Calu3 (cell line): ENCODE measurements at places on chromosomes 11 and 22.

DNA sequence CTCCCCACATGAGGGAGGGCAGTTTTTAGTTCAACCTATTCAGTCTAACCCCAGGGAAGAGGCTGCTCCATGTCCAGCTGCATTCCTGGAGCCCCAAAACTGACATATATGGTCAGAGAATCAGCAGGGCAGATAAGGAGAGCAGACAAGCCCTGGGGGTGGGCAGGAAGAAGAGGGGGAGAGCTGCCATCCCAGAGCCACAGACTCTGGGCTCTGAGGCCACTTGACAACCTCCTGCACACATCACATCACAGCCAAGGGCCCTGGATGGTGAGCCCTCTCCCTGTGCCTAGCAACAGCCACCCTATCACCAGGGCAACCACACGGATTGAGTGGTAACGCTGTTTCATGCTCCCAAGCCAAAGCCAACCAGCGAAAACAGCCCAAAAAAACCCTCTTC, 3.1 kb downstream of the ARHGAP1 start:
- no peak for DNase-seq

GRCh38 chr11:113724778-113725177, 18.7 kb upstream of the TMPRSS5 start:
- DNase-seq, result no peak

GRCh38 chr11:111183706-111184105, 61.8 kb upstream of the POU2AF2 start:
- no peak for DNase-seq

- DNase-seq, result no peak
Observed at GRCh38 chr11:121557348-121557747, 104.6 kb upstream of the SORL1-AS1 start.

DNA sequence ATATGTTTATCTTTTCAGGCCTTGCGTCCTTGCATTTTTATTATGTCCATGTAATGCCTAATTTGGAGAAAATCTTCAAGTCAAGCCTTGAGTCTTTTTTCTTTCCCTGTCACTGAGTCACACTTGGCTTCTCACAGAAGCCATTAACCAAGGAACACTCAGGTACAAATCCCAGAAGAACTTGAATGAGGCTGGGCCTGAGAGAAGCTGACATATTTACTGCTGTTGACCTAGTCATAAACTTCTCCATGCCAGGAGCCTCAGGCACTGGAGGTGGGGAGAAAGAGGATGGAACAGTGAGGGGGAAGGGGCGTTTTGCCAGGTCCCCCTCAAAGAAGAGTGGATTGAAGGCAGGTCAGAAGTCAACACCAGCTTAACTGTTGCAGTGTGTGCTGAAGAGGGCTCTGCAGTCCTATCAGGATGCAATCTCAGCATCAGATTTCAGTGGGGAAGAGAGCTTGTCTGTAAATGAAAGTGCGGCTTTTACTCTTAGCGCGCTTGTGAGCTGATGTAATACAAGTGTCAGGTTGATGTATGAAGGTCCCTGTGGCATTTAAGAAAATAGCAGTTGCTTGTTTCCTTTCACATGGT, 526.0 kb downstream of the ETS1 start:
- DNase-seq, result no peak

DNA sequence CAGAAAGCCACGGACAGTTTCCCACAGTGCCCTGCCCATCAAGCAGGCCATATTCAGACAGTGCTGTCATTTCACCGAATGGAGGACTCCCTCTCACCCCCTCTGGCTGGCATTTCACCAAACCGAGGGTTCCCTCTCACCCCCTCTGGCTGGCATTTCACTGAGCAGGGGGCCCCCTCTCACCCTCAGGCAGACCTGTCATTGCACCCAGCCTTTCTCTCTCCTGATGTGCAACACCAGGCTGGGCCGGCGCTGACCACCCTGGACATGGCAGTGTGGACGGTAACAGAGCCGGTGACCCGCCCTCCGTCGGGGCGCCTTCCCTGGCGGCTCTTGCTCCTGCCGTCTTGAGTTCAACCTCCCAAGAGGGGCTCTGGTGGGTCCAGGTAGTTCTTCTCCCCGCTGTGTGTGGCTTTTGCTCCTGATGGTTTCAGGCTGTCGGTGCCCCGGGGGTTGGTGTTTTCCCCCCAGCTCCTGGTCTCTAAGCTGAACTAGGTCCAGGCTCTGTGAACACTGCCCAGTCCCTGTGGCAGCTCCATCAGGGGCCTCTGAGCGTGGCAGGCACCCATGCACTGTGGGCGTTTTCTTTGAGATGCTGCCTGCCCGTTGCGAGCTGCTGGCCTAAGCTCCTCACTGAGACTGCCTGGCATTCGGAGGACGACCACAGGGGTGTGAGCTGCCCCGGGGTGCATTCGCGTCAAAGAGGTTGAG, 46.9 kb downstream of the SMIM38 start:
- no peak for DNase-seq

DNA sequence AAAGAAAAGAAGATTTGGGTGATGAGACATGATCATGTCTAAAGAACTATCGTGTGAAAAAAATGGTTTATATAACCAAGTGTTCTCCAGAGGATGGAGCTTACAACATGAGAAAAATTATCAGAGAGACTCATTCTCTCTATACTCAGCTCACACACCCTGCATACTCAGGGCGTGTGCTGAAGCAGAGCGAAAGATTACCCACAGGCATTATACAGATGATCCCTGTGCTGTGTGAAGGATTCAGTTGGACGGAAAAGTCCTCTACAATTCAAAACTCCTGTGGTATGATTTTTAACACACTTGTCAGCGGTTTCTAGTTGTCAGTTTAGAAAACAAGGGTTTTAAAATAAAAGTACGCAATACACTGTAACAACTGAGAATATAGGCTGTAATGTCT, 267.3 kb downstream of the DLG2 start:
- DNase-seq, result no peak

DNA sequence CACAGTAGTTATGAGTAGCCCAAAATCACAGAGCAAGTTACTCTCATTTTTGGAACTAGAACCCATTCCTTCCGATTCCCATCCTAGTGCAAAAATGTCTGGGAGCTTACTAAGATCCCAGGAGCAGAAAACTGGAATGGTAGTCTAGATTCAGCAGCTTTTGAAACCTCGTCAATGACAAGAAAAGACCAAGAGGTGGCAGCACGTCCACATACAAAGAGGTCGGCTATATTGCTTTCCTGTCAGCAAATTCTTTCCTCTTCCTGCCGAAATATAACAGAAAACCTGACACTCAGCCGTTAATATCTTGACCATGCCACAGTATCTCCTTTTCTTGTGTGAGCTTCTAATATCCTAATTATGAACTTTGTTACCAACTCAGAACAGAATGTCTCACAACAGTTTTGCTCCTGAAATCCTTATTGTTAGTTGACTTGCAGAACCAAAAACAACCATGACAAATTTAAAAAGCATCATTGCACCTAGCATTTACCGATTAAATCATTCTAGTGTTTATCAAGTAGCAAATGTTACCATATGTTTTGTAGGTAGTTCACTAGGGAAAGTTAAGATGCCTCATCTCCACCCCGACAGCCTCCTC, 92.8 kb upstream of the OR9G4 start:
- peak; percentile 67 for DNase-seq

DNA sequence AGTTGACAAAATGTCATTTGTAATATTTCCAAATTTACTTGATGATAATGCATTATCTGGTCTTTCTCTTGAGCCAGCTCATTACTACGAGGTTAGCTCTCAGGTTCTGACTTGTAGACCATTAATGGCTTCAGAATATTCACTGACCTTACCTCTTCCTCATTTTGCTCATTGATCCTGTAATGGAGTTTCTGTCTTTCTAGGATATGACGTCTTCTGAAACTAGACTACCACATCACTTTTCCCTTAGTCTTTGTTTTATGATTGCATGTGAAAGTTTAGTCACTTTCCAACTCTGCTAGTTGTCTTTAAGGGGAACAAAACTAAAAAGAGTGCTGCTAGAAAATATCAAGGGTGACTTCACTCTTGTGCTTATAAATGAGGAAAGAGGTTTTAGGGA, 697.6 kb downstream of the JRKL start:
- DNase-seq, result no peak

DNA sequence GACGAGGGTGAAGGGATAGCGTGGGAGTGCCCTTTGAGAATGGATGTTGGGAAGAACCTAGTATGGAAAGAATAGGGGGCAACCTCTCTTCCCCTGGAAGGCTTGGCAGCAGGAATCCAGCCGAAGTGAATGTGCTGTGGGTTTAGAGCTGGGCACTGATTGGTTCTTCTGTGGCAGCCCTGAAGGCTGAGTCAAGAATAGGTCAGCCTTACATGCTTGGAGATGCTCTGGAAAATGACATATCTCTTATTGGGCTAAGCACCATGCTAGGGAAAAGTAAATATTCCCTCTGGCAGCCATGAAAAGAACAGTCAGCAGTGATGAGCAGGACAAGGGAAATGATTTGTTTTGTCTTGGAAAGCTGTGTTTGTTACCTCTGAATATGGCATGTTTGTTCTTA, 149.5 kb downstream of the COMMD9 start:
- DNase-seq, result no peak

GRCh38 chr22:27632451-27633295, 168.9 kb downstream of the MN1 start:
- DNase-seq, result no peak

- DNase-seq, result no peak
Observed at GRCh38 chr22:23774922-23775436, 2.3 kb downstream of the MMP11 start.

DNA sequence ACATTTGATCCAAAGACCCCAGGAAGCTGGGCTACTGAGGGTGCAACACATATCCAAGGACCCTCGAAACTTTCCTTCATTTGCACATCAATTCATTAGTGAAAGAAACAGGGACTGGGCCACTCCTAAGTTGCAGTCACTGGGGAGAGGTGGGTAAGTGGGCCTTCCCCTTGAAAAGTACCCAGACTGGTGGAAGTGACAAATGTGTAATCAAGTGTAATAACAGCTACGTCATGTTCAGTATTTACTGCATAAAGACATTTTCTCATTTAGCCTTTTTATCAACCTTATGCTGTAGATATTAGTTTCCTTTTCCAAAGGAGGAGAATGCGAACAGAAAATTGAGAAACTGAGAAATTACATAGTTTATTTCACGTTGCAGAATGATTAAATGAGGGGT, 101.9 kb upstream of the OLFML1 start:
- no peak for DNase-seq

DNA sequence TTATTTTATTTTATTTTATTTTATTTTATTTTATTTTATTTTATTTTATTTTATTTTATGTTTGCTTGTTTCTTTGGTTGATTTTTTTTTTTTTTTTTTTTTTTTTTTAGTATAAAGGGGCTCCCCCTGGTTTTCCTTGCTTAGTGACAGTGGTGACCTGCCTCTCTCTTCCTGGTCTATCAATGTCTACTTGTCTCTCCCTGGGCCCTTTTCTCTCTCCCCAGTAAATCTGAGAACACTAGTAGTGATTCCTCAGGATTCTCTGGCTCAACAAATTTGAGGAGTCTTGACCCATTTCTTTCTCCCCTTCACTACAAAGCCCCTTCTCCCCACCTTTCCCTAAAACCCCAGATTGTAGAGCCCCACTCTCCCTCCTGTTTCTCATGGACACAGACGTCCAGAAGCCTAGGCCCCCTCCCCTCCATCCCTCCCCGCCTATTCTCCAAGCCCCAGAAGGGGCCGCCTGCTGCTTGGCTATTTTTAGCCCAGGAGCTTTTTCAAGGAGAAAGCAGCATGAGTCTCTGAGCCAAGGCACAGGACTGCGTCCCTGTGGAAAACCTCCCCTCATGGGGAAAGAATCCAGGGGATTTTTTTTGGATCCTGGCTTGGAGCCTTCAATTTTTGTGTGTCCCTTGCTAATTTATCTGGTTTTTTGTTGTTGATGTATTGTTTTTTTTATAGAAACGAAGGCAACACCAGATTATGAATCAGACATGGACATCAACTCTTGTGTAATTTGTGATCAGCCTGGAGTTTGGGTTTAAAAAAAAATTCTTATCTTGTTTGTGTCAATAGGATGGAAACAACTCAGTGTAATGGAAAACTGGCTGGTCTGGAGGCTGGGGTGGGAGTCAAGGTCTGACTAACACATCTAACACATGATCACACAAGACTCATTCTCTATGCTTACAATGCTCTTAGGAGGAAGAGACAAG, 17.5 kb upstream of the ACCSL start:
- no peak for DNase-seq

GRCh38 chr11:35393098-35393497, 26.3 kb downstream of the SLC1A2 start:
- DNase-seq, result no peak

DNA sequence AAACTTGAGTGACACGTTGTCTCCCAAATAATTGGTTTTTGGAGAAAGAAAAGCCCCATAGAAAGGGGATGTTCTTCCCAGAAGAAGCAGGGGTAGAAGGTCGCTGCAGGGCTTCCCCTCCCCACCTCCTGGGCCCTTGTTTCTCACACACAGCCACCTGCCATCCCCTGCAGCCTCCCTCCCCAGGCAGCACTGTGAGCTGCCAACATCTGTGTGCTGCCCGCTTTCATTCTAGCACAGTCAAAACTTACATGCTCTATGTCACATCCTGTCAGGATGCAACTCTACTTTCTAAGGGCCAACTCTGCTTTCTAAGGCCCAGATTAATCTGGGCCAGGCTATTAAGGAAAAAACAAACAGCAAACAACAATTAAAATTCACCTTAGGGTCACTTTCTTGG, 309.4 kb upstream of the ZC3H12C start:
- DNase-seq, result no peak

- no peak for DNase-seq
Observed at GRCh38 chr11:85307366-85307765, 319.8 kb downstream of the DLG2 start.

GRCh38 chr22:39173787-39174497, 21.5 kb upstream of the CBX7 start:
- DNase-seq, result no peak

DNA sequence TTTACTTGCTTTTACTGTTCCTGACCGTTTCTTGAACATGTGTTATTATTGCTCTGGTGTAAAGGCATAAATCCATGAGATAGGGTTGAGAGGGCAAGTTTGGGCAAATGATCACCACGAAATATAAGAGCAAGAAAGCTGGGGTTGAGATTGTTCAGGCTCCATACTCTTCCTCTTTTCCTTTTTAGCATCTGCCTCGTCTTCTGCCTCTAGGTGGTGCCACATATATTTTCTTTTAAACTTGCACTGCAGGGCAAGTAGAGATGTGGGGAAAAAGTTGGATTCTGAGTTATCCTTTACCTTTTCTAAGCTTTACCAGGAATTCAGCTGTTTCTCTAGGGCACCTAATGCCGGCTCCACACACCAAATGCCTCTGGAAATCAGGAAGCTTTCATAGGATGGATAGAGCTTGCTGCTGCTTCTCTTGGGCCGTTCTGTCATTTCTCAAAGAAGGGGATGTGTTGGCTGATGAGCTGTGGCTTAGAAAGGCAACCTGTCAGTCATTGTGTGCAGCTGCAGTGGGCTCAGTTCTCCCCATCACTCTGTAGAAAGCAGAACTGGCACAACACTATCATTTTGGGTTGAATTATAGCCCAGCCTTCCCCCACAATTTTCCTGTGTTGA, 98.2 kb downstream of the LDLRAD3 start:
- DNase-seq, result peak; percentile 6

- DNase-seq, result no peak
Observed at GRCh38 chr11:133618544-133618943, 86.2 kb upstream of the OPCML start.

GRCh38 chr11:61041755-61042518, 60.4 kb upstream of the CD5 start:
- peak; percentile 32 for DNase-seq

- DNase-seq, result no peak
Observed at GRCh38 chr11:23865341-23865975, 631.4 kb upstream of the LUZP2 start.

GRCh38 chr22:44160421-44160820, 20.3 kb upstream of the PARVG start:
- no peak for DNase-seq

- DNase-seq, result peak; percentile 16
Observed at GRCh38 chr22:24875862-24876506, 70.0 kb downstream of the SGSM1 start.
